ENCODE measurements at places on chromosomes 7 and 10.

GRCh38 chr7:24141874-24142509, 142.0 kb upstream of the NPY start:
- no peaks in the 10 kb centered on the region for H3K27me3 ChIP-seq
- H3K36me3 ChIP-seq, result no peaks in the 10 kb centered on the region
- H3K27ac ChIP-seq, result no peak overlapping the region
- no peak for DNase-seq
- no peak overlapping the region for H3K4me3 ChIP-seq
- H3K4me1 ChIP-seq, result peaks cover 7% of the 10 kb centered on the region

- peaks cover 5% of the 10 kb centered on the region for H3K4me1 ChIP-seq
- H3K4me3 ChIP-seq, result peak overlapping the region; percentile 89
- H3K36me3 ChIP-seq, result no peaks in the 10 kb centered on the region
Measured at GRCh38 chr7:91264924-91265681, 870 bp downstream of the FZD1 start.

DNA sequence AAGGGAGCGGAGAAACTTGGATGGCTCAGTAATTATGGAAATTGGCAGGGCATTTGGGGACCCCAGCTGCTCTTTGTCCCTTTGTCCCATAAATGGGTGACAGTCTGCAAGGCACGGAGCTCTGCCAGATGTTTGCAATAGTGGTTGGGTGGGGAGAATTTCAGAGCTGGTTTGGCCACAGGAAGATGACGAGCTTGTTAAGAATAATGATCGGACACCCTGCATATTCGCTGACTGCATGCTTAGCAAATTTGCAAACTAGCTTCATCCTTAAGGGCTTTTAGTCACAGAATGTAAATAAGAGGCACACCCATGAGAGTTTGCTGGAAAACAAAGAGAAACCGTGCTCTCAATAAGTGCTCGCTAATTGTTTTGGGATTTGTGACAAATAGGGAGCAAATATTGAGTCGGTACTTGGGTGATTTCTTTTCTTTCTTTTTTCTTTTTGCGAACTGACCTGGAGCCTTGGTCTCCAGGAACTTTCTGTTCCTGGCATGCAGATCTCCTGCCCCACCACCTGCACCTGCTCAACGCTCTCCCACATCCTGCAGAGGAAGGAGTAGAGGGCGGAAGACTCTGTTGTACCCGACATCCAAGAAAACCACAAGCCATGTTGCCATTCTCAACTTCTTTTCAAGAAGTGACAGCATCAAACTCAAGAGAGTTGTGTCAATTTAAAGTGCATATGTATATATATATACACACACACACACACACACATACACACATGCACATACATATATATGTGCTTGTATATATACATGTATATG, 238.9 kb downstream of the CAMK1D start:
- H3K4me1 ChIP-seq, result peaks cover 35% of the 10 kb centered on the region
- H3K27ac ChIP-seq, result peak overlapping the region; percentile 53
- H3K36me3 ChIP-seq, result peaks cover 4% of the 10 kb centered on the region
- DNase-seq, result no peak

GRCh38 chr10:84551437-84552120, 223.2 kb downstream of the CCSER2 start:
- no peaks in the 10 kb centered on the region for H3K27me3 ChIP-seq
- DNase-seq, result no peak
- H3K4me1 ChIP-seq, result peaks cover 13% of the 10 kb centered on the region
- no peak overlapping the region for H3K27ac ChIP-seq

GRCh38 chr7:98178321-98178720, 32.9 kb upstream of the BHLHA15 start:
- no peak overlapping the region for H3K4me3 ChIP-seq
- H3K27me3 ChIP-seq, result no peaks in the 10 kb centered on the region
- DNase-seq, result no peak
- H3K27ac ChIP-seq, result no peak overlapping the region
- H3K4me1 ChIP-seq, result no peaks in the 10 kb centered on the region
- no peaks in the 10 kb centered on the region for H3K36me3 ChIP-seq

DNA sequence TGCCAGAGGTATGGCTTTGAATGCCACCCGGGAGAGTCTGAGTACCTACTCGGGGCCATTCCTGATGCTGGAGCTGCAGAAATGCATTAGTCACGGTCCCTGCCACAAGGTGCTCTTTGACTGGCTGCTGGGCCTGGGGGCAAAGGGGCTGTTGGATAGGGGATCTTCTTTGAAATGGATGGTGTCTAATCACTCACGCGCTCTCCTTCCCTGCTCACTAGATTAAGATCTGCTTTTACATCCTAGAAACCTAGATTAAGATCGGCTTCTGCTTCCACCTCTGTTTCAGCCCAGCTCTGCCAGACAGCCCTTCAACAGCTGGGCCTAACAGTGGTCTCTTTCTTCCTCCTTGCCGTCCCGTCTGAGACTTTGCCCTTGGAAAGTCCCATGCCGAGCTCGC, 57.2 kb downstream of the PAX2 start:
- peaks cover 4% of the 10 kb centered on the region for H3K27me3 ChIP-seq
- H3K4me3 ChIP-seq, result no peak overlapping the region
- DNase-seq, result peak; percentile 10
- H3K4me1 ChIP-seq, result peaks cover 4% of the 10 kb centered on the region
- H3K27ac ChIP-seq, result no peak overlapping the region

- no peak overlapping the region for H3K27ac ChIP-seq
- H3K4me3 ChIP-seq, result no peak overlapping the region
- H3K27me3 ChIP-seq, result peaks cover 4% of the 10 kb centered on the region
Measured at GRCh38 chr7:24448038-24448437, 125.2 kb upstream of the PALS2 start.

GRCh38 chr7:3482147-3482921, 181.3 kb downstream of the SDK1 start:
- H3K4me3 ChIP-seq, result peak overlapping the region; percentile 20
- H3K27ac ChIP-seq, result no peak overlapping the region
- H3K27me3 ChIP-seq, result peaks cover 3% of the 10 kb centered on the region
- H3K4me1 ChIP-seq, result peaks cover 14% of the 10 kb centered on the region

GRCh38 chr7:50142425-50143017, 49.5 kb upstream of the ZPBP start:
- no peak for DNase-seq
- no peaks in the 10 kb centered on the region for H3K4me1 ChIP-seq
- no peaks in the 10 kb centered on the region for H3K36me3 ChIP-seq
- no peak overlapping the region for H3K27ac ChIP-seq

DNA sequence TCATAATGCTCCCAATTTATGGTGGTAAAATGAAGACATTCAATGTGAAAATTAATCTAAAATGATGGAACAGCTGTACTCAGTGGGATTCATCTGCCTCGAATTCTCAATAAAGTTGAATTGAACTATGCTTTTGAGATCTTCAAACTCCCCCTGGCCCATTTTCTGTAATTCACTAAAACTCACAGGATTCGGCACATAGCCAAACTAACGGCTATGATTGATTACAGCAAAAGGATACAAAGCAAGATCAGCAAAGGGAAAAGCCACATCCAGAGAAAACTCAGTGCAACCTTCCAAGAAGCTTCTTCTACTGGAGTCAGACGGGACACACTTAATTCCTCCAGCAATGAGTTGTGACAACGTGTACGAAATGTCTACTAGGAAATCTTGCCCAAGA, 307.5 kb downstream of the CNTNAP2 start:
- no peak for DNase-seq
- no peaks in the 10 kb centered on the region for H3K36me3 ChIP-seq
- no peak overlapping the region for H3K4me3 ChIP-seq
- H3K27ac ChIP-seq, result no peak overlapping the region
- H3K4me1 ChIP-seq, result no peaks in the 10 kb centered on the region

DNA sequence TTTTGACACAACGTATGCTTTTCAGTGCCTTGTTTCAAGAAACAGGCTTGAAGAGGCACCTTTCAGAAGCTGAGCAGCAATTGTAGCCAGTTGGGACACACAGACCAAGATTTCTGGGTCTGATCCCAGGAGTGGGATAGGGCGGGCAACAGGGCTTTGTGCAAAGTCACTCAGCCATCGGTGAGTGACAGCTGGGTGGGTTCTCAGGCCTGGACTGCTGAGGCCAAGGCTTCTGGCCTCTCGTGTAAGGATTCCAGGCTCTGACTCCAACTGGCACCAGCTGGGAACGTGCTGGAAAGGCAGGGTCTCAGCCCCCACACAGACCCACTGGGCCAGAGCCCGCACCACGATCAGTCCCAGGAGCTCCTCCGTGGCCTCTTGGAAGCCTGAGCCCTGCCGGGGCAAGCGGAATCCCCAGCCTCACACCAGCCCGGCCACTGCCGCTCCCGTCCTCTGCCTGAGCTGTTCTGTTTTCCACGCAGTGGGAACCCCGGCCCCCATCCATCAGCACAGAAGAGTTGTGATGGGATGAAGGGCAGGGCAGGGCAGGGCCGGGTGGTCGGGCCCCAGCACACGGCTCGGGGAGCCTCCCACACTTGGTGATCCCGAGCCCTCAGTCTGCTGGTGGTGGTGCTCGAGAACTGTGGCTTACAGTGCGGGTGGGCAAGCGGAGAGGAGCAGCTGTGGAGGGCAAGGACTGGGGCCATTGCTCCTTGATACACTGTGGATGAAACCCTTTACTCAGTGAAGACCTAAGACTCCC, 46.8 kb downstream of the VIPR2 start:
- H3K27ac ChIP-seq, result no peak overlapping the region
- H3K4me1 ChIP-seq, result peaks cover 31% of the 10 kb centered on the region
- no peak overlapping the region for H3K4me3 ChIP-seq
- H3K36me3 ChIP-seq, result peaks cover 9% of the 10 kb centered on the region
- H3K27me3 ChIP-seq, result peaks cover 9% of the 10 kb centered on the region

DNA sequence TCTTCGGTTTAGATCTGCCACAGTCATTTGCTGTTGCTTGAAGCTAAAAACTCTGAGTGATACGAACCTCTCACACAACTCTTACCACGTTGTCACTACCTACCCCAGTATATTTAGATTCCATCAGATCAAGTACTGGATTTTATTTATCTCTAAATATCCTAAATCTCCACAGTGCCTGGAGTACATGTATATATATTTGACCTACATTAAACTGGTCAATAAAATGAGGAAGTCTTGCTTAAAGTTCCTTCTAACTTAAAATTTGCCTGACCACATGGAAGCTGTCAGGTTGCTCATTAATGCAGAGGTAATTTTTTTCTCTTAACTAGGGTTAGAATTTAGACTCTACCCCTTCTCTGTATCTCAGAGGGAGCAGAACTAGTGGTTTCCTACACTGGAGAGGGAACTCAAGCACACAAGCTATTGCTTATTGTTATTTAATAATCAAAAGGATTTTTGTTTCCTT, 3.1 kb upstream of the MACC1 start:
- DNase-seq, result no peak
- H3K4me1 ChIP-seq, result no peaks in the 10 kb centered on the region
- no peak overlapping the region for H3K4me3 ChIP-seq
- no peak overlapping the region for H3K27ac ChIP-seq
- no peaks in the 10 kb centered on the region for H3K27me3 ChIP-seq

- H3K4me1 ChIP-seq, result no peaks in the 10 kb centered on the region
- no peak overlapping the region for H3K27ac ChIP-seq
- no peak overlapping the region for H3K4me3 ChIP-seq
- no peaks in the 10 kb centered on the region for H3K36me3 ChIP-seq
Measured at GRCh38 chr10:90916392-90917237, 4.3 kb downstream of the ANKRD1 start.

DNA sequence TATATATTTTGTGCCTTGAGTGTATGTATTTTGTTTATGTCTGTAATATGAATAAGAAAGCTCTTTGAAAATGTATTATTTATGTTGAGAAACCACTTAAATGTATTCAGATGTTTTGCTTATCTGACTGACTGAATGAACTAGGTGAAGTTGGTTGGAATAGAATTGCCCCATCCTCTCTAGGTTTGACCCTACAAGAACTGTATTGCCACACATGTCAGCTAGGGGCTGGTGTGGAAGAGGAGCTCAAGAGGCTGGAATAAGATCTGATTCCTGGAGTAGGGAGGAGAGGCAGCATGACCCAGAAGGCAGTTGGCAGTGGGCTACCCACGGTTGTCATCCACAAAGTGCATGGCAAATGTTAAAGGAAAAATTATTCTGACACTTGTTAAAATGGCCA, 9.1 kb downstream of the SSMEM1 start:
- no peaks in the 10 kb centered on the region for H3K27me3 ChIP-seq
- no peaks in the 10 kb centered on the region for H3K36me3 ChIP-seq
- H3K27ac ChIP-seq, result no peak overlapping the region
- no peak overlapping the region for H3K4me3 ChIP-seq

DNA sequence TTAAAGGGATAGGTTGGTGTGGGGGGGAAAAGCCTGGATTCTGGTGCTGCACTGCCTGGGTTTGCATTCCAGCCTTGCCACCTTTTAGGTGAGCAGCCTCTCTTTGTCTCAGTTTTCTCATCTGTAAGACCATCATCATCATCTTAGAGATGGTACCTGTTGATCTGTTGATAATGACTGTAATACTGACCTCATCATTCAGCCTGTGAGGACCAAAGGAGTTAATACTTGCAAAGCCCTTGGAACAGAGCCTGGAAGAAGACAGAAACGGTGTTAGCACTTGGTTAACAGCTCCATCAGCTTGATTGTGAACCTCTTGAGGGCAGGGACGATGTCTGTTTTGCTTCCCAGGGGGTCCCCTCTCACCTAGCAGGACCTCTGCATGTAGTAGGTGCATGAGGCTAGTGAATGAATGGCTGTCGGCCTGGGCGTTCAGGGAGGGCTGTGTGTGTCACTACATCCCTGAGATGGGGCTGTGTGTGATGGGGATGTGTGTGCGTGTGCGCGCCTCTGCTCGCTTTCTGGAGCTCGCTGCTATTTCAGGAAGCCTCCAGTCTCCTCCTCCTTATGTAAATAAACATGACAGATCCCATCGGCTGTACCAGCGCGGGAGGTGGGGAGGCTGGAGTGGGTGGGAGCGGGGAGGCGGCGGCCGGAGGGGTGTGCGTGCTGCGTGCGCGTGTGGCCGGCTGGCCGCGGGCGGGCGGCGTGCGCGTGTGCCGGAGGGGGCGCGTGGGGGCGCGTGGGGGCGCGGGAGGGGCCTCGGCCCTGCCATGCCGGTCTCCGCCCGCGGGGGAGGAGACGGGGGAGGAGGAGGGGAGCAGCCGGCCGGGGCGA, 61.2 kb downstream of the NEURL1 start:
- DNase-seq, result peak; percentile 74
- H3K27me3 ChIP-seq, result peaks cover 19% of the 10 kb centered on the region
- H3K4me1 ChIP-seq, result peaks cover 7% of the 10 kb centered on the region
- no peak overlapping the region for H3K27ac ChIP-seq

DNA sequence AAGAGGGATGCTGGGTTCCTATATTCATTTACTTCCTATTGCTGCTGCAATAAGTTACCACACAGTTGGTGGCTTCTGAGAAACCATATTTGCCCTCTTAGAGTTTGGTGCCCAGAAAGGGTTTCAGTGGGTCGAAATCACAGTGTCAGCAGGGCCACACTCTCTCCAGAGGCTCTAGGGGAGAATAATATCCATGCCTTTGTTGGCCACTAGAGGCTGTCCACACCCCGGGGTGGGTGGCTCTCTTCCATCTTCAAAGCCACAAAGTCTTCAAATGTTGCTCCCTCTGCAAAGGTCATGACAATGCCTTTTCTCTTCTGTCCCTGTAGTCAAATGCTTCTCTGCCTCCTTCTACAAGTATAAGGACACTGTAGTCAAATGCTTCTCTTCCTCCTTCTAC, 989.4 kb downstream of the CCSER2 start:
- no peak overlapping the region for H3K27ac ChIP-seq
- no peaks in the 10 kb centered on the region for H3K27me3 ChIP-seq

All from glutamatergic neuron (in vitro differentiated cells).